ENCODE measurements at places on chromosomes 7 and 10.

GRCh38 chr10:122373721-122374120 lies 787 bp upstream of the PLEKHA1 start:
- DNase-seq: no peak

DNA sequence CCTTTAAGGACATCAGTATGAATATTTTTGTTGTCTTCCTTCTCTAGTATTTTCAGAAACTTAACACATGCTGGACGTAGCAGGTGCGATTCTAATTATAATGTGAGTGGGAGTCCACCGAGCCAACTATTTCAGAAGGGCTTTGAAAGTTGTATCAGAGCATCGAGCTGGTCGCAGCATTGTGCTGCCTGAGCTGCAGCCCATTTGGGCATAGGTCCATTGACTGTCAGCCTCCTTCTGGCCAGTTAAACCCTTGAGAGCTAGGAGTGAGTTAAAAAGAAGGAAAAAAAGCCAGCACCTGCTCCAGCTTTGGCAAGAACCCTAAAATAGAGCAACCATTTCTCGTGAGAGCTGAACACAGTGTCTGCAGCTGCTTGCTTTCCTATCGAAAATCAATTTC lies 47.8 kb downstream of the SLC35G1 start:
- no peak for DNase-seq

- DNase-seq: no peak
Observed at GRCh38 chr10:12022580-12023257, 19.9 kb downstream of the UPF2 start.

DNA sequence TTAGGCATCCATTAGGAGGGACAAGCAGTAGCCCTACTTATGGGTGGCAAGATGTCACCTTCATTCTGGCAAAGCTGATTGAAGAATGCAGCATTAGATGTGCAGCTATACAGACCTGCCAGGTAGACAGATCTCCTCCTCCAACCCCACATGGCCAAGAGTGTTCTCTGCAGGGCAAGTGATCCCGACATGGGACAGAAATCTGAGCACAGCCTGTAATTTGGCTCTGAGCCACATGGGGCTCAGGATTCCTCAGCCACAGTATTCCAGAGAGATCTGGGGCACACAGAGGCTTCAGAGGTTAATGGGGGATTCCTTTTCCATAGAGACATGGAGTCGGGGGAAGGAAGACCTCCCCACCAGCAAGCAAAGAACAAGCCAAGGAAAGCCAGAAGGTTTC lies 58.7 kb upstream of the GDF10 start:
- no peak for DNase-seq

GRCh38 chr7:55326081-55326835 lies 38.9 kb upstream of the LANCL2 start:
- DNase-seq: no peak

- no peak for DNase-seq
Observed at GRCh38 chr7:11817111-11817740, 14.8 kb downstream of the THSD7A start.

DNA sequence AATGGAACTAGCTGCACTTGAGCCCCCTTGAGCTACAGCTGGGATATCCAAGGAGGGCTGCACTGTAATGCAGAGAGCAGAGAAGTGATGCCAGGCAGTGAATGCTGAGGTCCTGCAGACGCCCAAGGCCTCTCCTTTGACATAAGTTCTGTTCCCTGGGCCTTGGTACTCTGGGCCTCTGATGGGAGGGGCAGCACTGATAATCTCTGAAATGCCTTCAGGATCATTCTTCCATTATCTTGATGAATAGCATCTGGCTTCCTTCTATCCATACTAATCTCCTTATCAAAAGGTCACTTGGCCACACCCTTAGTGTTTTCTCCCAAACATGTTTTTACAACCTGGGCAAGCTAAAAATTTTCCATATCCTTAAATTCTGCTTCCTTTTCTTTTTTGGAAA lies 6.9 kb downstream of the GRB10 start:
- DNase-seq: no peak

DNA sequence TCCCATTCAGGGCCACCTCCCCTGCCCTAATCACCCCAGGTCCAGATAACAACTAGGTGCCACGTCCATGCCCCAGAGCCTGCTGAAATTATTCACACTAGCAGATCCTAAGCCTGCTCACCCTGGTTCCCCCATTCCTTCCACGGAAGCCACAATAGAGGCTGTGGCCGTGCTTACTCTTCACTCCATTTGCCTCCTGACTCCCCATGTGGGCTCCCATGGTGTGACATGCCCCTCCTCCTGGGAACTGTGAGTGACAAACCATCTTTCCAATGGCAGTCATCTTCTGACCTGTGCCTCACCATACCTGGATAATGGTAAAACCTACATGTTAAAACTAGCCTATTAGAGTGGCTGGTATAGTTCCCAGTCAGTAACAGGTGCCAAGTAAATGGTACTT lies 216.2 kb upstream of the PRKCQ start:
- no peak for DNase-seq

DNA sequence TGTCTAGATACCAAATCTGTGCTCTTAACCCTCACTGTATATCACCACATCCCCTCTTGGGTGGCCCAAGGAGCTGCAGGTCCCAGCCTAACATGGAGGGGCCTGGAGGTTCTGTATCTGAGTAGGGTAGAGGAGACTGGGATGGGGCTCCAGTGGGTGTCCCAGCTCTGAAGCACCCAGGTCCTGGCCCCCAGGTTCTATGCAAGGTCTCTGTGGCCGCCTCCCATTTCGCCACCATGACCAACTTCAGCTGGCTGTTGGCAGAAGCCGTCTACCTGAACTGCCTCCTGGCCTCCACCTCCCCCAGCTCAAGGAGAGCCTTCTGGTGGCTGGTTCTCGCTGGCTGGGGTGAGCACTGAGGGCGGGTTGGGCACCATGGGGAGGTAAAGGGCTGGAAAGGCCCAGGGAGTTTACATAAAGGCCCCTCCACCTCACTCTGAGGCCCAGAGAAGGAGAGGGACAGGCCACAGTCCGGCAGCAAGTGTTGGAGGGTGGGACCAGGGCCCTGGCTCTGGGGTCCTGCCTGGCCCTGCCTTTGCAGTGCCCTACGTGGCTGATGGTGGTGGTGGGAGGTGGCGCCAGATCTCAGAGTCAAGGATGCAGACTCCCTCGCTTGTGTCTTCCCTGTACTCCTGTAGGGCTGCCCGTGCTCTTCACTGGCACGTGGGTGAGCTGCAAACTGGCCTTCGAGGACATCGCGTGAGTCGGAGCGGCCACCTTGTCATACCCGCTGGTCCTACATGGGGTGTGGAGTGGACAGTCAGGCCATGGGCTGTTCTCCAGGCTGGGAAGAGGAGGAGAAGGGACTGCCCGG lies 10.2 kb downstream of the GHRHR start:
- DNase-seq: no peak

DNA sequence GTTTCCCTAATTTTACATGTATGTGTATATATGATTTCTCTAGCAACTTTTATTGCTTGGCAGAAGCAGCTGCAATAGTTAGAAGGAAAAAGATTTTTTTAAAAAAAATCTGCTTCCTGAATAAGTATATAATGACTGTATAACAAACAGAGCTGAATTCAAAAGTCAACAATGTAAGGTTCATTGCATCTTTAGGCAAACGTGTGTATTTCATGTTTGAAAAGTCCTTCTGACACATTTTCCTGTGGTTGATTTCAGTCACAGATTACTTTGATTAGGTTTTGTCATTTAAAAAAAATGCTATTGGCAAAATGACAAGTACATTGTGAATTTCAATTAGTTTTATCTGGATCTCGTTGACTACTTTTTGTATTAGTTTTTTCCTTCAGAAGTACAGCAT lies 231.0 kb downstream of the CSTF2T start:
- DNase-seq: no peak

DNA sequence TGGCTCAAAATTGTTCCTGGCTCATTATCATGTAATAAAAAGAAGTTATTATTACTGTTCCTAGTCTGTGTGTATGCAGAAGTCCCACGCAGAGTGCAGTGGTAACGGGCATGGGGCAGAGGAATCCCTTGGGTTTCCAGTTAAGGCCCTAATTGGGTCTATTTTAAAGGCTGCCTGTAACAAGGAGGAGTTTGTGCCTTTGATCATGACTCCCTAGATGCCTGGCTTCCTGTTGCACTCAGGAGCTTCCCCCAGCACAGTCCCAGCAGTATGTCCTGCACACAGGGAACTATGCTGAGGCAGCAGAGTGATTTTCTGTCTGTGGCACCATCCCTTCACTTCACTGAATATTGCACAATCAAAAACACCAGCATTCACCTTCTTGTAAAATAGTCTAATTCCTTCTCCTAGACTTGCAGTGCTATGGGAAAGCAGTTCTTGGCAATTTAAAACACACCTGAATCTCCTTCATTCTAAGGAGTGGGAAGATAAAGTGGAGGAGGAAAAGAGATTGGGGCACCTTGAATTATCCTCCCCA lies 22.9 kb downstream of the SORCS1 start:
- no peak for DNase-seq

DNA sequence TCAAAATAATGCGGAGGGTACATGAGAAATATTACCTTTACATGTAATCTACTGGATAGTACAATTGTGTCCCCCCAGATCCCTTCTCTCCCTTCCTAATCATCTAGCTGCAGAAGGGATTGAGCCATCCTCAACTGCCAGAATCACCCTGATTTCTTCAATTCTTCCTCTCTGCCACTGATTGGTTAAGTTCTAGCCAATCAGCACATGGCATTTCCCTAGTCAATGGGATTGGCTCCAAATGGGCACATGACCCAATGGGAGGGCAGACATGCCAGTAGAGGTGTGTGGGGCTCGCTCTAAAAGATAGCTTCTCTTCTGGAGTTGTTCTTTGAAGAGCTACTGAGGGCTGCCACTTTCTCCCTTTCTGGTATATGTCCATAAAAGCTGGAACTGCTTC lies 20.9 kb upstream of the UBE3C start:
- DNase-seq: no peak

GRCh38 chr7:149385195-149385950 lies 75.5 kb downstream of the ZNF777 start:
- no peak for DNase-seq

GRCh38 chr7:39304668-39305405 lies 261.4 kb upstream of the YAE1 start:
- DNase-seq: no peak

DNA sequence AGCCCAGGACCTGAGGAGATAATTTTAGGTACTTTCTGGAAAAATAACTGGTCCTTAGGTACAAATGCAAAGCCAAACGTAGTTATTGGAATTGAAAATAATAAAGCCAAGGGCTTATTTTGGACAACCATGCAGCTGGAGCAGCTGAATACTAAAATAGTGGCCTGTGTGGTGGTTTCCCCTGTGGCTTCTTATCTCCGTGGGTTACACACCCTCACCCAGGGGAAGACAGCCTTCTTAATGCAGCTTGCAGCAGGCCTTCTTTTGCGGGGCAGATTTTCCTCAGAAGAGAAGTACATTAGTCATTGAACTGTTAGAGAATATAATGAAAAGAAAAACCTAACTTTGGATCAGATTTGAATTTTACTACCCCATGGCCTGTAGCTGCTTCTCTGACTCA lies 133.5 kb downstream of the ST7 start:
- DNase-seq: no peak

- DNase-seq: no peak
Observed at GRCh38 chr10:98474628-98475027, 27.9 kb upstream of the HPS1 start.

DNA sequence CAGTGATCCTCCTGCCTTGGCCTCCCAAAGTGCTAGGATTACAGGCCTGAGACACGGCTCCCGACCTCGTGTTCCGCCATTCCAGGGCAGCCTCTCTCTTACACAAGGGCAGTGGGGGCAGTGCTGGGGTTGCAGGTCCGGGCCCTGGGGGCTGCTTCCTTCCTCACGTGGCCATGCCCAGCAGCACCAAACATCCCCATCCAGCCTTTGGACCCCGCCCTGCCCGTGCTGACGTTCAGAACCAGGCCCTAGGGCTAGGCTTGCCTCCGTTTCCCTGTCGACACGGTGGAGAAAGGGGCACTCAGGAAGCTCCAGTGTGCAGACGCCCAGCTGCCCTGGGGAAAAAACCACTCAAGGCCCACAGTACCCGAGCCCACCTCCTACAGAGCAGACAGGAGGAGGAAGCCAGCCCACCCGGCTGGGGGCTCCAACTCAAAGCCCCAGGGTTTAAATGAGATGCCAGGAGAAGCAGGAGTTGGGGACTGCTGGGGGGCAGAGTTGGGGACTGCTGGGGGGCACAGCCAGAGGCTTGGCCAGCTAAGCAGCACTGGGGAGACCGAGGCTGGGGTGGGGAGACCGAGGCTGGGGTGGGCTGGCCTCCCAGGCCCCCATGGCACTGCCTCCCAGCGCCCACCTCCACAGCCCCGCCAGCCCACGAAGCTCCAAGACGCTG lies 35.9 kb downstream of the ADAP1 start:
- DNase-seq: no peak

DNA sequence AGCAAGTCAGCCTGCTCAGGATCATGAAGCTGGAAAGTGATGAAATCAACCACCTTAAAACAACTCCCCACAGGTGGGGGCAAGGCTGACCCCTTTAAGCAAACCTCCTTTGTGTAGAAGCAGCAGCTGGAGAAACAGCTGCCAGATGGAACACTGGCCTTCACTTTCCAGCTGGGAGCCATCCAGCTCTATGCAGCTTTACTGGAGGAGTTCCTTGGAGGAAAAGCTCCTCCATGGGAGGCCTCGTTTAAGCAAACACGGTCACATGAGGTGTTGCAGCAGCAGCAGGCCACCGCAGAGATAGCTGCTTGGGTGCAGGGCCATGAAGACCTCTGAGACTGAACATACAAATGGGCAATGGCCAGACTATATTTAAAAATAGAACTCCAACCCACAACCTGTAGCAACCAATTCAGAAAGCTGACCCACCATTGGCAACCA lies 13.0 kb upstream of the DLG5 start:
- DNase-seq: no peak

- DNase-seq: no peak
Observed at GRCh38 chr7:95951997-95952795, 179.8 kb downstream of the DYNC1I1 start.

GRCh38 chr7:64876792-64877713 lies 26.0 kb upstream of the ZNF273 start:
- DNase-seq: no peak

GRCh38 chr10:132427939-132428367 lies 31.0 kb downstream of the PWWP2B start:
- DNase-seq: no peak

DNA sequence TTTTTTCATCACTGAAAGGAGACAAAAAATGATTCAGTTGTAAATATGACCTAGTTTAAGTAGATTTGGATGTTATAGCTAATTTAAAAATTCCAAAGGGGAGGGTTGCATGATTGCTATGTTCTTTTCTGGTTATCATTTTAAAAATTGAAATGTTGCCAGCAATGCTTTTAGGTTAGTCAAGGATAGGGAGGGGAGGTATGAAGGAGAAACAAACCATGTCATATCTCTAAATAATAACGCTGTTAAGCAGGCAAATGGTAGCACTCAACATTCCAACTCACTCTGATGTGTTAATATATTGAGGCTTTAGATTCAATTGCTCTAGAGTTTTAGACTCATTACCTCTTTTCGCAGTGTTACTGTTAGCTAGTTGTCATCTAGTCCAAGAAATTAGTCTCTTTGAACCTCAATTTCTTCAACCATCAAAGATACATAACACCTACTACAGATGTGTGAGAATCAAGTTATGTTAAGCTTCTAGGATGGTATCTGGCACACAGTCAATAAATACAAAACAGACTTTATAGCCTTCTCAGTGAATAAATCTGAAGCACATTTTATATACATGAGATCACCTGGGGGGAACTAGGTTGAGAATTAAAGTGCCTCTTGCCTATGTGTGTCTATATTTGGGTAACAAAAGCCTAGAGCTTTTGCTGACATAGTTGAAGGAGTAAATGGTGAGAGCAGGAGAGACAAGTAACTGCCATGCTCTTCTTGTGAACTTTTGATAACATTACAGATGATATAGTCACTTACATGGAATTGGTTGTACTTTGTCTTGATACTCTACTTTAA lies 124.9 kb downstream of the CSTF2T start:
- no peak for DNase-seq

GRCh38 chr10:6781133-6781770 lies 201.2 kb upstream of the PRKCQ start:
- DNase-seq: no peak

Data from LoVo (cell line).